ENCODE measurements at places on chromosomes 7 and 10.

DNA sequence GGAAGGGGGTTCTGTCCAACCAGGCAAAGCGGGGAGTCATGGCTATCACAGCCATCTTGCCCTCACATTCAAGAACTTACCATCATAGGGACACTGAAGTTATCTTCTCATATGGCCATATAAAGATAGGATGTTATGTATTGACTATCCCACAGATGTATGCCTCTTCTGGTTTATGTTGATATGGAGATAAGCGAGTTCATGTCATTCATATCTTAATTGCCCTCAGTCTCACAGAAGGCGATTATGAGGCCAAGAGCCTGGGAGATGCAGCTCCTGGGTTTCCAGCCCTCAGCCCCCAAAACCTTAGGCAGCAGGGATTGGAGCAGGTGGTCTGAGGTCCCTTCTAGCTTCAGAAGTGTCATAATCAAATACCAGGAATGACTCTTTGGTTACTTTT lies 8.5 kb upstream of the ANKRD61 start:
- DNase-seq = no peak

- DNase-seq = peak; percentile 28
Measured at GRCh38 chr10:11145495-11145855, 127.8 kb downstream of the CELF2 start.

DNA sequence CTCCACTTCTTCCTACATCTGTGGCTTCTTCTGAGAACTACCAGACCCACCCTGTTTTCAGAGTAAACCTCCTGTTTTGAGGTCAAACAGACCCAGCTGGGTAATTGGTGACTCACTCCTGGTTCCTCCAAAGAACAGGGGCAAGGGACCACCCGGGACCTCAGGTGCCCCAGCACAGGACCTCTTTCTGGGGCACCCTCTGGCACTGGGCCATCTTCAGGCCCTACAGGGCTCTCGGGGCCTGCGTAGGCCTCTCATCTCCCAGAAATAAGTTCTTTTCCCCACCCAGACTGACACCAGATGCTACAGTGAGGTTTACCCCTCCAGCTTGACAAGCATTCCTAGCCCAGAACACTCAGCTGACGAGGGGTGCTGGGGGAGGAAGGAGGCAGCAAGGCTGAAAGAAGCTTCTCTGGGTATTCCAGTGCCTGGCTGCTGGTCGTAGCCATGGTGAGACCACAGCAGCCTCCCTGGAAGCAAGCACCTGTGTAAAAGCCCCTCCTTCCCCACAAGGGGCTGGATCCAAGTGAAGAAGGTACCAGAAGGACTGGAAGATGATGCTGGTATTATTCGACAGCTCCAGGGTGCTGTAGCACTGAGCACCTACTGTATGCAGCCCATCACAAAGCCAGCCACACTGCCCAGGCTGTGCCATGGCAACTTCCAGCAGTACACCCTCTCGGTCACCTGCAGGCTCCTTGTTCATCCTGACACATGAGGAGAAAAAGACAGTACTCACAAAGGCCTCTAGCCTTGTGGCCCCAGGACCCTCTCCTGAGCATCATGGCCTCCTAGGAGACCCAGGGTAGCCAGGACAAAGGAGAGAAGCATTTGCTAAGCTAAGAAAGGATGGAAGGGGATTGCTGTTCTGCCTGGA lies 47.4 kb downstream of the ALOX5 start:
- DNase-seq = no peak

DNA sequence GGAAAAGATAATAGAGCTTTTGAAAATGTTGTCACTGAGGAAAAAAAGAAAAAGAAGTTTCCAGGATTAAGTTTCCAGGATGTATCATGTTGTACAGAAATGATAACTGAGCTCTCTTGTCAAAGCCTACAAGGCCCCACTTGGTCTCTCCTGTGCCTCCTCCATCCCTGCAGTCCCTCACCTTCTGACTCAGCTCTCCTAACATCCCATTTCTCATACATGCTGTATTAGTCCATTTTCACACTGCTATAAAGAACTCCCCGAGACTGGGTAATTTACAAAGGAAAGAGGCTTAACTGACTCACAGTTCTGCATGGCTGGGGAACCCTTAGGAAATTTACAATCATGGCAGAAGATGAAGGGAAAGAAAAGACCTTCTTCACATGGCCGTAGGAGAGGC lies 3.8 kb upstream of the DGKI start:
- DNase-seq = no peak

GRCh38 chr7:129911790-129912189 lies 41.0 kb downstream of the UBE2H start:
- no peak for DNase-seq

DNA sequence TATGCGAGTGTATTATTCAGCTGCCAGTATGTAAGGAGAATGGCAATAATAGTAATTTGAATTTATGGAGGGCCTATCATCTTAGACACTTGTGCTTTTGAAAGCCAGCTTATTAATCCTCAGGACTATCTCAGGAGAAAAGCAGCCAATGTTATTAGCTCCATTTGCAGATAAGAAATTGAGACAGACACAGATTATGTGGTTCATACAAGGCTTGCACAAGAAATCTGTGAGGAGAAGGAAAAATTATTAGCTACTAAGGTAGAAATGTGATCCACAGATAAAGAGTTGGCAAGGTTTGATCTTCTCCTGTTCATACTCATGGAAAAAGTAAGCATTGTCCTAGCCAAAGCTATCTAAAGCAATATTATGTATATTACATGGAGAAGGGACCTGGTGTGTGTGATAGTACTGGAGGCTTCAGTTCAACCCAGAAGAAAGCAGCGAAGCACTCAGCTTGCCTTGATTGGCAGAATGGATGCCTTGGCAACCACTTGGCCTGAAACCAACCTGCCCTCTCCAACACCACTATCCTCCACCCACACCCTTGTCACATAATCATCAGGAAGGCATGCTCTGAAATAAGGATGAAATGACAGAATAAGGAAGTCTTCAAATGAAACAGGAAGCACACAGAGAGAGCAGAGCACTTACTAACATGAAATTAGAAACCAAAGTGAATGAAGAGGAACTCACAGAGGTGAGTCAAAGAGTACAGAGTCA lies 18.0 kb downstream of the MACC1 start:
- no peak for DNase-seq

DNA sequence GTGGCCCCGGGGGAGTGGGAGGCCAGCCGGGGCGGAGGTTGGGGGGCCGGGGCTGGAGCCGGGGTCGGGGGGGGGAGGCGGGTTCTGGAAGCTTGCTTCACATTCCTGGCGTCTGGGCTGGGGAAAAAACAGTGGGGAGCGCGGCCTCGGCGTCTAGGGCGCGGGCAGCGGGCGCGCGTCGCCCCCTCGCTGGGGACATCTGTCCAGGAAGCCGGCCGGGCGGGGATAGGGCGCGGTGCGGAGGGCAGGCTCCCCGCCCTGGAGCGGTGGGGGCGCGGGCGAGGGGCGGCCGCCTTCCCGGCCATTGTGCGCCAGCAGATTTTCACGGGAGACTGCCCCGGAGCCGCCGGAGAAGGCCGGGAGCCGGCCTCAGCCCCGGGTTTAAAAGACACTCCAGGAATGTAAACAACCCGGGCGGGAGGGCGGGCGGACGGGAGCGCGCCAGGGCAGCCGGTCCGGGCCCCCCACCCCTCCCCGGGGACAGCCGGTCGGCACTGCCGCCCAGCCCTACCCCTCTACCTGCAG lies 1.4 kb downstream of the ZMIZ1 start:
- DNase-seq = no peak

GRCh38 chr10:71804077-71804476 lies 30.8 kb upstream of the VSIR start:
- DNase-seq = no peak

DNA sequence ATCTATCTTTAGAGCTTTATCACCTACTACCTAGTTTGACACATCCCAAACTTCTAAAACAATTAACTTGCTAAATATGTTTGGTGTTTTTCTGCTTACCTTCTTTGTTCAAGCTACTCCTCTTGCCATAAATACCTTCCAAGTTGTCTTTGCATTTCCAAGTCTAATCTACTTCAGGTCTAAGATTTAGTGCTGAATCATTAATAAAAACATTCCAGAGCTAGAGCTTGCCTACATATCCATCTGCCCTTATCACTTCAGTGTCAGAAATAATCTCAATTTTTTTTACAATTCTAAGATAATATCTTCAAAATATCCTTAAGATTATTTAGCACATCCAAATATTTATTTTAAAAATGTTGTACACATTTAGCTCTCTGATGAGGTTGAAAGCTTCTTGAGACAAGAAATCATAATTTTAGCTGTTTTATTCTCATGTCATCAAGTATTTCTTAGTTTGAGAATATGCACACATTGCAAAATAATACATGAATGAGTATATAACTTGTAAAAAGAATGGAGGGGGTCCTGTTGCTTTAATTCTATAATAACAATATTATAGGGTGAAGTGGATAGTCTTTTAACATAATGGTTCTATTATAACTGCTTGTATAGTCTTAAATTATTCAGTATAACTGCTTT lies 466.3 kb downstream of the SEMA3D start:
- no peak for DNase-seq

DNA sequence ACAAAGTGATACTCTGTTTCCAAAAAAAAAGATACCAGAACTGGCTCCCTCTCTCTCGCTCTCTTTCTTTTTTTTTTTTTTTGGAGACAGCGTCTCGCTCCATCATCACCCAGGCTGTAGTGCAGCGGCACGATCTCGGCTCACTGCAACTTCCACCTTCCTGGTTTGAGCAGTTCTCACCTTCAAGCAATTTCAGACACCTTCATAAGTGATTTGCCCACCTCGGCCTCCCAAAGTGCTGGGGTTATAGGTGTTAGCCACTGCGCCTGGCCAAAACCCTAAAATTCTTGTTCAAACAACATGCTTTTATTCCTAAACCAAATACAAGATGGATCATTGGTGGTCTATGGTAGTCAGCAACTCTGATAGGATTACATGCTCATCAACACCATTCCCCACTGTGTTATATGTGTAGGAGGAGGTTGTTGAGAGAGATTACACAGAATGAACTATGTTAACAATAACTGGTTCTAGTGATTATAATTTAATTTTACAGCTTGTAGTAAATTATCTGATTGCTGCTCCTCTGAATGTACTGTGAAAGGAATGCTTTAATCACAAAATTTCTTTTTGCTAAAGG lies 15.5 kb downstream of the ACBD5 start:
- DNase-seq = no peak

DNA sequence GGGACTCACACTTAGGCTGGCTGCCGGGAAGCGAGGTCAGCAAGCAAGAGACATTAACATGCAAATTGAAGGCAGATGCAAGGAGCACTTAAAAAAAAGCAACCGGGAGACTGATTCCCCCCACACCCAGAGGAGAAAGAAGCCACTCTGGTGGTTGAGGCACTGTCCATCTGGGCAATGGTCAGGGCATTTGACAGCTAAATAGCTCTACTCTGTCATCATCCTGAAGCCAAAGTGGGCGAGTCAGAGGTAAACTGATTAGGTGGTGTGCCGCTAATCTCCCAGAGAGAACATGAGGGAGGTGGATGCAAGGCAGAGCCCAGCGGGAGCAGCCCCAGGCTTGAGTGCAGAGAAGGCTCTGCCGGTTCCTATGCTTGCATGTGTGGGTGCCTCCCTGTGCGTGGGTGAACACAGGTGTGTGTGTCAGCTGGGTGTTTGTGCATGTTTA lies 100.6 kb downstream of the PLXNA4 start:
- DNase-seq = no peak

GRCh38 chr10:110212119-110213006 lies 5.0 kb downstream of the MXI1 start:
- DNase-seq = no peak

- DNase-seq = no peak
Measured at GRCh38 chr10:649445-649797, 40.0 kb downstream of the DIP2C start.

DNA sequence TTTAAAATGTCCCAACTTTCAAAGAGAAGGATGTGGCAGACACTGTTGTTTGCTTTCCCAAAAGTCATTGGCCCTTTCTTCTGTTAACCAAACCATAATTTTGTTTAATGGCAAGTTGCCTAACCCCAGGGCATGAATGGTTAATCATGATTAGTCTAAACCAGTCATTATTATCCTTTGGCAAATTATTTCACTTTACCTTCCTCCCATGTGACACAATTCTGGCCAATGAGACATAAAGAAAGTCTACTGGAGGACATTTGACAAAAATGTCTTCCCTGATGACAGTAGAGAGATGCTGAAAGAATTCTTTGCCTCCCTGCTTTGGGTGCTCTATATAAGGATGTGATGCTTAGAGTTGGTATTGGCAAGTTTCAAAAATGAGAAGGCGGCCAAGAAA lies 101.9 kb downstream of the PODXL start:
- no peak for DNase-seq

Measured in activated CD4-positive, alpha-beta T cell treated with anti-CD3 and anti-CD28 coated beads for 24 hours (primary cell).